HFFc6 (cell line): ENCODE measurements at places on chromosomes 12 and 14. TPM values are rescaled to one million over a fixed set of nuclear protein-coding genes. Genes with fewer than 3 reads are reported as not detected.

The DEPDC4 gene
- 0.70 to 1.3 TPM (median 0.88 TPM) in 3 replicates for total RNA-seq

The BCL11B gene
- total RNA-seq, result 0.06 TPM in 1 of 2 replicates, not detected in the other

The PCED1B gene
- total RNA-seq, result 3.3 to 4.9 TPM (median 3.9 TPM) in 3 replicates

The ASIC1 gene
- 1.5 to 1.8 TPM (median 1.6 TPM) in 3 replicates for total RNA-seq

The ESR2 gene
- total RNA-seq, result not detected in 3 replicates

The OR6C75 gene
- total RNA-seq, result not detected in 3 replicates

The GLIPR1L1 gene
- not detected in 3 replicates for total RNA-seq

The PLBD1 gene
- not detected in 3 replicates for total RNA-seq

The CLEC2B gene
- not detected in 3 replicates for total RNA-seq

The SERPINA4 gene
- total RNA-seq, result not detected in 3 replicates

The GSG1 gene
- 0.80 and 0.97 TPM in 2 replicates for total RNA-seq

The TTC9 gene
- 0.04 to 0.07 TPM (median 0.05 TPM) in 3 replicates for total RNA-seq

The ACOT6 gene
- total RNA-seq, result not detected in 3 replicates

The OR5AU1 gene
- not detected in 2 replicates for total RNA-seq

The DGKA gene
- total RNA-seq, result 70.0 to 90.8 TPM (median 87.4 TPM) in 3 replicates
